ENCODE measurements at places on chromosomes 1 and 21. TPM values are rescaled to one million over a fixed set of nuclear protein-coding genes. Genes with fewer than 3 reads are reported as not detected.

GRCh38 chr21:30153697-30154340 lies 12.8 kb downstream of the CLDN17 start:
- DNase-seq, result no peak

DNA sequence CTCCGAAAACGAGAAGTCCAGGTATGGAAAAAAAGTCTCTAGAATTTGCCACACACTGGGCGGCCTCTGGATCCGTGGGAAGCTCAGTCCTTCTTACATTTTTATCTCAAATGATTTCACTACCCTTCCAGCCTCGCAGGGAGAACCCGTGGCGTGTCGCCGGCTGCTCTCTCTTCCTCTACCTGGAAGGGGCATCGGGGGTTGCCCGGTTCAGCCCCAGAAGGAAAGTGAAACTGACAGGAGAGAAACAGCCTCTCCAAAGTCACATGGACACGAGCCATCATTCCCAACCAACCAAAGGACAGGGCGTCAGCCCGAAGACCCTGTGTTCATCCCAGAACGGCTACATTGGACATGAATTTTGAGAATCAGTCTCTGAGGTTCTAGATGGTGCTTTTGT lies 182.5 kb downstream of the ADSS2 start:
- DNase-seq, result no peak

GRCh38 chr21:34158866-34159835 lies 85.8 kb downstream of the MRPS6 start:
- DNase-seq, result no peak

GRCh38 chr1:246730839-246731238 lies 6.6 kb downstream of the SCCPDH start:
- DNase-seq, result no peak

Gene CBR1
- 55.6 TPM for total RNA-seq

Gene FAM177B
- 0.53 TPM for total RNA-seq

Gene OR14K1
- not detected for total RNA-seq
